ENCODE measurements at places on chromosomes 4 and X. TPM values are rescaled to one million over a fixed set of nuclear protein-coding genes. Genes with fewer than 3 reads are reported as not detected.

The RENBP gene
- total RNA-seq = 16.5 TPM

The CLNK gene
- total RNA-seq = not detected

The TXK gene
- 0.16 TPM for total RNA-seq

The ZCCHC12 gene
- not detected for total RNA-seq

The TMEM164 gene
- total RNA-seq = 22.9 TPM

The PLP1 gene
- not detected for total RNA-seq

The LDB2 gene
- 114 TPM for total RNA-seq

The MAGEA2B gene
- total RNA-seq = not detected

The HOPX gene
- total RNA-seq = 1.1 TPM

The PDE6B gene
- 6.9 TPM for total RNA-seq

The GIMD1 gene
- not detected for total RNA-seq
